Activated CD8-positive, alpha-beta memory T cell treated with anti-CD3 and anti-CD28 coated beads, Interleukin-2, amount 10 ng/mL, durations not matched to agents 7 days and 5 days (primary cell): ENCODE measurements at places on chromosomes 6 and 20.

DNA sequence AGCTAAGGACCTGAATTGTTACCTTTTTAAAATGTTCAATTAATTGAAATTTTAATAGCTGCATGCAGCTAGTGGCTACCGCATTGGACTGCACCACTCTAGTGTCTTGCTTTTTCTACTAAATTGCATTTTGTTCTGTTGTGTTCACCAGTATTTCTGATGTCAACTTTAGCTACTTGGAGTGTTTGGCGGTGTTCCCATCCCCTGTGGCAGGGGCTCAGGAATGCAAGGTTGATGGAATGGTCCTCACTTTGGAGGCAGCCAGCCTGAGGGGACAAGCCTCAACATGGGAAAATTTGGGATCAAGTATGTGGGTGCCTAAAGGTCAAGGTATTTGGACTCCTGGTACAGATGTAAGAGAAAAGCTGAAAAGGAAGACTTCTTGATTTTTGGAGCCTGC is 230.1 kb upstream of the PRND start:
- DNase-seq = no peak

- DNase-seq = no peak
These were observed 99.3 kb downstream of the FNDC1 start for GRCh38 chr6:159268511-159268910.

- DNase-seq = no peak
These were observed 1.6 kb downstream of the DSP start for GRCh38 chr6:7542874-7543624.

GRCh38 chr6:170087941-170088581 is 202.8 kb downstream of the DLL1 start:
- DNase-seq = peak; percentile 90

GRCh38 chr6:34513646-34514045 is 42.5 kb downstream of the SPDEF start:
- DNase-seq = no peak

DNA sequence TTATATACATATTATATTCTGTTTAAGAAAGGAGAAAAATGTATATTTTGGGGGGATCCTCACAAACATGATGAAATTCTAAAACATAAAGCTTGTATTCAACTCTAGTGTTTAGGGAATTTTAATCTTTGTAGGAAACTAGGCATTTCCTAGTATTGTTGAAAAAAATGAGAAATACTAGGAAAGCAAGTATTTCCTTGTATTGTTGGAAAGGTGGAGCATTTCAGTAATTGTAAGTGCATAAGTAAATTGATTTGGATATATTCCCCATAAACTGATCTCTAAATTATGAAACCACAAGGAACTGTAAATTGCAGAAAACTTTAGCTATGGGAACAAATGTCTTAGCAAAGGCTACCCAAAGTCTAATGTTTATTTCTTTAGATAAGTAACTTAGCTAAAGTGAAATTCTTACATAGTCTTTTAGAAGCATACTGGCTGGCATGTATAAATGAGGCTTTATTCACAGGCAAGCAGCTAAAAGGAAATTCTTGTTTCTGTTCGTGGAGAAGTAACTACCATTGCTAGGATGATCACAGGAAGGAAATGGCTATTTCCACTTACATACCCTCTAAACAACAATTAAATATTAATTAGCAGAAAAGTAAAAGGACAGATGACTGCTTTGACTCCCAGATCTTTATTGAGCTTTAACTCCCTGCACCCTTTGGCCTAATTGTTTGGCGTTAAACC is 19.9 kb upstream of the NRN1 start:
- DNase-seq = no peak

DNA sequence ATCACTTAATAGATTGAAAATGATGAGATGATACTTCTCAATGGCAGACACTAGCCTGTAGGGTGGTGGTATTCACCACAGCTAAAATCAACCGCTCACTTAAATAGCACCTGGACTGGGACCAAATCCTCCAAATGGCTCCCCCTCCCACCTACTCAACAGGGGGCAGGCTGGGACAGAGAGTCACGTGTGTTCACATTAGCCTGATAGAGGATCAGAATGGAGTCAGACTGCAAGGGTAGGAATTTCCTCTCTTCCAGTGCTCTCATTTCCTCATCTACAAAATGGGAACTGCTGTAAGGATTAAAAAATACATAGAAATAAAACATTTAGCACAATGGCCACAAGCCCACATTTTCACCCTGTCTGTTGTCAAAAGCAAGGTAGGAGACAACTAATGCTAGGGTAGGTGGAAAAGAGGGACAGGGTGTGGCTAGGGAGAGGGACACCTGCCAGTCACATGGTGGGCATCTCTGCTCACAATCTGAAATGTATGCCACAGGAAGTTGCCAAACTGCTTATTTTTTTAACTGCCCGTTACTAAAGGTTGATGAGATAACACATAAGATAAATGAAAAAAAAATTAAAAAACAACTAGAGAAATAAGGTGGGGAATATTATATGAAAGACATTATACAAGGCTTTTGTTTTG is 55.3 kb downstream of the BACH2 start:
- no peak for DNase-seq

GRCh38 chr6:39224011-39224410 is 5.3 kb downstream of the KCNK5 start:
- DNase-seq = no peak

DNA sequence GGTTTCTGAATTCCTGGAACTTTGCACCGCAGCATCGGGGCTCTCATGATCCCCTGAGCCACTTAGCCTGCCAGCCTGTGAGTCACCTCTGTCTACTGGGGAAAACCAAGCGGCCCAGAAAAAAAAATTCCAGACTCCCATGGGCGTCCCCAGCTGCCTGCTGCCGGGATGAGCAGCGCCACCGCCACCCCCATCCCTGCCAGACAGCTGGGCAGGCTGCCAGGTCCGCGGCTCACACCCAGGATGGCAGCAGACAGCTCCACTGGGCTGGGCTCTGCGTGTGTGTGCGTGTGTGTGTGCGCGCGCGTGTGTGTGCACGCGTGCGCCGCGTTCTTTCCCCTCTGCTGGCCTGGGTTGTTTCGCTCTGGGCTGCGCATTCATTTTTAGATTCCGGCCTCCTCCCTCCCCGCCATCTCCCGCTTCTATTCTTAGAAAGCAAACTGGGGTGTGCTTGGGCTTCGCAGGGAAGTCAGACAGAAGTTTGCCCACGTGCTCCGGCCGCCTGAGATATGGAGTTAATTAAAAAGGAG is 38.9 kb upstream of the PMEPA1 start:
- peak; percentile 60 for DNase-seq

DNA sequence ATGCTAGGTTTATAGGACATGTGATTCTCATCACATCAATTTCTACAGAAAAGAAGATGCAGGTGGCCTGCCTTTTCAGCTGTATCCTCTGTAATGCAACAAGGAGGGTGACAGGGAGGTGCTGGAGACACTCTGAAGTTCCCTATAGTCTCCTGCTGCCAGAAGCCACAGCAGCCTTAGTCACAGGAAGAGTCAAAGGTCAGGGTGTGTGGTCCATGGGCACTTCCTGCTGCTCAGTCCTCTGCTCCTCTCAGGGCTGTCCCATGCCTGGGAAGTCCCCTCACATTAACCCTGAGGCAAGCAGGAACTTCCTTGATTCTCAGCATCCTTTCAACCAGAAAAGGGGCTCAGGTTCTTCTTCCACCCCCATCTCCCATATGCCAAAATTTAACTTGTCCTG is 144.8 kb upstream of the FOXA2 start:
- DNase-seq = no peak

- peak; percentile 11 for DNase-seq
These were observed 31.5 kb downstream of the PPP1R16B start for GRCh38 chr20:38836991-38837390.

DNA sequence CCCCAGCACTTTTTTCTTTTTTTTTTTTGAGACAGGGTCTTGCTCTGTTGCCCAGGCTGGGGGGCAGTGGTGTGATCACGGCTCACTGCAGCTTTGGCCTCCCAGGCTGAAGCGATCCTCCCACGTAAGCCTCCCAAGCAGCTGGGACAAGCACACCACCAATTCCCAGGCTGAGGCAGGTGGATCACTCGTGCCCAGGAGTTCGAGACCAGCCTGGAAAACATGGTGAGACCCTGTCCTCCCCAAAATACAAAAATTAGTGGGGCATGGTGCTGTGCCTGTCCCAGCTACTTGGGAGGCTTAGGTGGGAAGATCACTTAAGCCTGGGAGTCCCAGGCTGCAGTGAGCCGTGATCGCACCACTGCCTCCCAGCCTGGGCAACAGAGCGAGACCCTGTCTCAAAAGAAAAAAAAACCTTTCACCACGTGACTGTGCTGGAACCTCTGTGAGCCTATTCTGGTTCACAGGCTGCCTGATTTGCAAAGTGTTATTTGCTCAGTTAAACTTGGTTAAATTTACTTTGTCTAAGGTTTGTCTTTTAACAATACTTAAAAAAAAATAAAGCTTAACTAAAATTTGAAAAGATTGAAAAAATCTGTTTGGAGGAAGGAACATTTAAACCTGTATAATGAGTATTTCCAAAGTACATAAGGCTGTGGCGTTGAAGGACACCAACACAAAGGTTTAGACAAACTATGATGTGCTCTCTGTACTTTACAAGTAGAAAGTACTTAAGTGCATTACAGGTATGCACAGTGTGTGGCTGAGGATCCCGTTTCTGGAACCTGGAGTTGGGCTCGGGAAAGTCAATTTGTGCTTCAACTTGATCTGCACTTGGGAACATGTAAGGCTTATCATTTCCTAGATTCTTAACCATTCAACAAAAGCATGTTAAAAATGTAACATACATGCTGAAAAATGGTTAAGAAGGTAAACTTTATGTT is 55.0 kb downstream of the PPP1R3G start:
- no peak for DNase-seq

GRCh38 chr6:40000964-40001515 is 66.8 kb upstream of the MOCS1 start:
- DNase-seq = no peak

GRCh38 chr20:48017509-48017908 is 232.2 kb upstream of the SULF2 start:
- DNase-seq = no peak

- DNase-seq = no peak
These were observed 80.3 kb upstream of the CNKSR3 start for GRCh38 chr6:154590756-154591155.

- no peak for DNase-seq
These were observed 284.5 kb downstream of the UST start for GRCh38 chr6:149031201-149031858.

DNA sequence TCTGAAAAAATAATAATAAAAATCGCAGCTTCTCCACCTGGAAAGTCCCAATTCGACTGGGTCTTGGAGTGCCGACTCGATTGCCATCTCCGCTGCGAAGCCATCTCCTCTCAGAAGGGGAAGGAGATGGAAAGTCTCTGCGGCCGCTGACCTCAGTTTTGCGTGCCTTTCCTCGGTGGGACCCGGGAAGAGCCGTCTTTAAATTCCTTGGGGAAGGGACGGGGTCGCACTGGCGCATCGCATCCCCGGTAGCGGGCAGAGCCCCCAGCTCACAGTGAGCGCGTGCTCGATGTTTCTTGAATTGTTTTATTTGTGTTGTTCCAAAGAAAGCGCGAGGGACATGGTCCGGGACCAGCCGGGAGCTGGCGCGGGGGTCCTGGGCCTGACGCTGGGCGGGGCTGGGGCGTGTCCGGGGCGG is 270 bp upstream of the TIAM2 start:
- DNase-seq = no peak

DNA sequence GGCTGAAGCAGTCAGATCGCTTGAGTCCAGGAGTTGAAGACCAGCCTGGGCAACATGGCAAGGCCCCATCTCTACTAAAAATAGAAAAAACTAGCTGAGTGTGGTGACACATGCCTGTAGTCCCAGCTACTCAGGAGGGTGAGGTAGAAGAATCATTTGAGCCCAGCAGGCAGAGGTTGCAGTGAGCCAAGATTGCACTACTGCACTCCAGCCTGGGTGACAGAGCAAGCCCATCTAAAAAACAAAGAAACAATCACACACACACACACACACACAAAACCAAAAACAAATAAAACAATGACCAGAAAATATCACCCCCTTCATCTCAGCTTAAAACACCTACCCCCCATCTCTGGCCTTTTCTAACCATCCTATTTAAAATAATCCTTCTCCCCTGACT is 68.0 kb downstream of the BTBD9 start:
- no peak for DNase-seq

DNA sequence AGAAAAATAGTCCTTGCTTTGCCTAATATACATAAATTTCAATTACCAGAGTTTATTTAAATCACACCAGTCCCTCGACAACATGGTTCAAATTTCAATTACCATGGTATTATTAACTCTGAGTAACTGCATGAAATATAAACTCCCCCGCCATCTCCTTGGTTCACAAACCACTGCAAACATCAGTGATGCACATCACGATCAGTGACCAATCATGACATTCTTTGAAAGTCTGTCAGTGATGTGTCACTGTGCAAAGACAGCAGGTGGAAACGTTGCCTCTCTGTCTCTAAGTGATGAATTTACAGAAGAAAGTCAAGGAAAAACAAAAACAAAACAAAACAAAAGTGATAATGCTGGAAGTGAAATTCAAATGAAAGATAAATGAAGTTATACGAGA is 86.7 kb downstream of the TASP1 start:
- DNase-seq = no peak

- no peak for DNase-seq
These were observed 36.0 kb downstream of the VSTM2L start for GRCh38 chr20:37938954-37939353.

DNA sequence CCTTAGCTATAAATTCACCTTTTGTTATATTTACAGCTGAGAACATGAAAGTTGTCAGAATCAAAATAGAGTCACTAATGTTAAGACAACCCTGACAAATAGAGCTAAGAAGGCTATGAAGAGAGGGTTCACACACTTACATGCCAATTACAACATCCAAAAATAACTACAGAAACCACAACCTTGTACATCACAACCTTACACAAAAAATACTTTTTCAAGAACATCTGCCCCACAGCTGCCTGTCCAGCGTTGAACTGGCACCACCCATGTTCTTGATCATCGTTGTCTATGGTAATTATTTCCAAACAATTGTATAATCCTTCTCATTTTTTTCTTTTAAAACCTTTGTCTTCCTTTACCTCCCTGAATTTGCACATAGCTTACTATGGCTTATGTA is 231.2 kb upstream of the FKBP1C start:
- DNase-seq = no peak

- no peak for DNase-seq
These were observed 5.0 kb upstream of the CD40 start for GRCh38 chr20:46113113-46113470.
